ENCODE measurements at places on chromosomes 6 and 20. TPM values are rescaled to one million over a fixed set of nuclear protein-coding genes. Genes with fewer than 3 reads are reported as not detected.

MUC21 gene
- total RNA-seq: not detected

ID4 gene
- total RNA-seq: 0.60 TPM

LHFPL5 gene
- total RNA-seq: not detected

TCP11 gene
- total RNA-seq: not detected

PDSS2 gene
- 4.1 TPM for total RNA-seq

RBPJL gene
- not detected for total RNA-seq

ASIP gene
- total RNA-seq: not detected

SLC17A1 gene
- total RNA-seq: not detected

TBXT gene
- not detected for total RNA-seq

TBX18 gene
- total RNA-seq: 4.4 TPM

KIFC1 gene
- total RNA-seq: 4.2 TPM

C6orf62 gene
- total RNA-seq: 68.1 TPM

TIAM2 gene
- 17.9 TPM for total RNA-seq

OR12D3 gene
- not detected for total RNA-seq

EPB41L1 gene
- total RNA-seq: 14.3 TPM

VSX1 gene
- not detected for total RNA-seq

C6orf163 gene
- total RNA-seq: 0.79 TPM

TGM3 gene
- not detected for total RNA-seq

ADGB gene
- total RNA-seq: not detected

CCM2L gene
- 24.2 TPM for total RNA-seq

RAB32 gene
- total RNA-seq: 74.3 TPM

NT5DC1 gene
- 2.6 TPM for total RNA-seq

LAMA2 gene
- total RNA-seq: 0.20 TPM

GGTLC1 gene
- total RNA-seq: not detected

TXLNB gene
- 0.40 TPM for total RNA-seq

RIPOR3 gene
- total RNA-seq: 0.20 TPM

INSM1 gene
- not detected for total RNA-seq

OPN5 gene
- total RNA-seq: not detected

KCNK5 gene
- total RNA-seq: not detected

EFCAB8 gene
- under 0.01 TPM for total RNA-seq
